Astrocyte (in vitro differentiated cells and primary cell): ENCODE measurements at places on chromosomes 2 and 18.

DNA sequence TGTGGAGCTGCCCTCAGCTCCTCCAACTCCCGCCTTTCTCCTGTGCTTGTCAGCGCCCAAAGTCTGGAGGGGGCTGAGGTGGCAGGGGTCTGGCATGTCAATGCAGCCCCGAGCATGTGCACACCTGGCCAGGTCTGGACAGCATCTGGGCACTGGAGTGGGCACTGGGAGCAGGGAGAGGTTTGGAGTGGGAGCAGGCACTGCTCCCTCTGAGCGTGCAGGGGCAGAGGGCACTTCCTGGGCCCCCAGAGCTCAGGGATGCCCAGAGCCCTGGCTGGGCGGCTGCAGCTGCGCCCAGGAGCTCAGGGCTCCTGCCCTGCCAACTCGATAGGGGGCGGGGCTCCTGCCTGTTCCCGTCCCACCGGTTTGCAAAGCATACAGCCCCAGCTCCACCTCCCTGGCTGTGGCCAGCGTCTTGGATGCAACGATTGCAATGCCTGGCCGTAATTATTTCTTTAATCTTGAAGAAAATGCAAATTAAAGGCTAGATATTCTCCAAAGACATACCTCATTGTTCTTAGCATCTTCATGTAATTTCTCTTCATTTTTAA is 57.4 kb upstream of the LDAH start:
- no peak for DNase-seq

GRCh38 chr2:228548230-228548629 is 366.7 kb upstream of the SPHKAP start:
- peak; percentile 19 for DNase-seq

DNA sequence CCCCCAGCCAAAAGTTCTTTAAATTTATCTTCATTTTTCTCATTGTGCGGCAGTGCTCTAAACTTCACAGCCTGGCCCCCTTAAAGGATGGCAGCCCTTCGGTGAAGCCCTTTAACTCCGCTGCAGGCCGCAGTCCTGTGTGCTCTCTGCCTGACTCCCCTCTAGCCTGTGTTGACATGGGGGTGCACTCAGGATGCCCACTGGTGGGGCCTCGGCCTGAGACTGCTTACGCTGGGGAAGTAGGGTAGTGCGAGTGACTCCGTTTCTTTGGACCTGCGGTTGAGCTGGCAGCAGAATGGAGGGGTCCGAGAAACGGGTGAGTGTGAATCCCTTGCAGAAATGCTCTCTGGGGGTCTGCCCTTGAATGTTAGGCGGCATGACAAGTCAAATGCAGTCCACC is 5.6 kb downstream of the RAB12 start:
- no peak for DNase-seq

DNA sequence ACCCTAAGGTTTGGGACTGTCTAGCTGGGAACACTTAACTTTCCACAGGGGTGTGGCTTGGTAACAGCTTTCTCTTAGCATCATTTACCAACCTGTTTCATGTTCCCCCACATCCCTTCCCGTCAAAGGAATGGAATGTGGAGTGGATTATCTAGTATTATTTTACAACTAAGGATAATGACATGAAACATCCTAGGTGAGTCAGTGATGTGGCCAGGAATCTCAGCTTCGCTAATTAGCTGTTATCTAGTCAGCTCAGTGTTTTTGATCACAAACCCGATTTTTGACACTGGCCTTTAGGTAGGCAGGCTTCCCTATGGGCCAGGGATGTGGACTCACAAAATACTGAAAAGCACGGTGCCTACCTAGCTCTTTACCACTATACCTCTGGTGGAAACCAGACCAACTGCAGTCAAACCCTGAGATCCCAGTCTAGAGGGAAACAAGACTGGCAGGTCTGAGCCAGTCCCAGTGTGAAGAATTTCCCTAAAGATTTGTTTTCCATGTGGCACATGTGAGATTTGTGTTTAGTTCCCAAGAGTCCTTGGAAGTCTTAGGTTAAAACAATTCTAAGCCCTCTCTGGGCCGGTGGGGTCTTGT is 2.8 kb upstream of the NRP2 start:
- no peak for DNase-seq

GRCh38 chr18:34709750-34710441 is at the start of gene DTNA:
DTNA (plus strand) TSS chr18:34710298; CDS start chr18:34755977, 45,679 bp downstream.
- peak; percentile 95 for DNase-seq

GRCh38 chr18:68219872-68220271 is 495.0 kb downstream of the TMX3 start:
- DNase-seq = peak; percentile 66

GRCh38 chr2:28400419-28400818 is 7.8 kb downstream of the FOSL2 start:
- DNase-seq = no peak

DNA sequence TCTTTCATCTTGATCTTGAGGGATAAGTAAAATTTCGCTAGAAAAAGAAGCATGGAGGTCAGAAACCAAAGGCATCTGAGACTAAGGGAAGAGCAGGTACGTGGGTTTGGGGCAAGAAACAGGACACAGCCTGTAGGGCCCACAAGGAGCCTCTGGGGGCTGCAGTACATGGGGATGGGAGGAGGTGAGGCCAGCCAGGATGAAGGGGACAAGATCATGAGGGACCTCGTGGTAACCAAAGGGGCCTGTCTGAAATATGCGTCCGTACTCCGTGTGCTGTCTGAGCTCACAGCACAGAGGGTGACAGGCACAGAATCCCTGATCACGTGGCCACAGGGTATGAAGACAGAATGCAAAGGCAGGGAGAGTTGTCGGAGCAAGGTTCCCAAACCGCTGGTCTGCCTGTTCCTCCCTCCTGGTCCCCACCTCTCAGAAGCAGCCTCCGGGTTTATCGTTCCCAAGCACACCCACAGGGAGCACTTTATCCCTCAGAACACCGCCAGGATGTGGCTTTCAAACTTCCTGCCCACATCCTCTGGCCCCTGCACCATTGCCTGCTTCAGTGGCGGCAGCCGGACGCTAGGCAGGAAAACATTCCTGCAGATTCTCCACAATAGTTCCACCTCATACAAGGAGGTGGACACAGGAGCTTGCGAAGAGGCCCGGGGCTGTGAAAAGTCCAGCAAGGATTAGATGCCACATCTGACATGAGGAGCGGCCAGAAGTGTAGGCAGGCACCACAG is 12.0 kb downstream of the TMEM163 start:
- DNase-seq = peak; percentile 10

GRCh38 chr18:57025540-57025939 is 121.3 kb upstream of the BOD1L2 start:
- DNase-seq = peak; percentile 26

- DNase-seq = no peak
Observed at GRCh38 chr2:63712748-63713147, 124.0 kb downstream of the MDH1 start.
